ENCODE measurements at places on chromosomes 2 and 18.
A peak's percentile ranks its signal among the peaks of the same experiment; 100 is the strongest.

DNA sequence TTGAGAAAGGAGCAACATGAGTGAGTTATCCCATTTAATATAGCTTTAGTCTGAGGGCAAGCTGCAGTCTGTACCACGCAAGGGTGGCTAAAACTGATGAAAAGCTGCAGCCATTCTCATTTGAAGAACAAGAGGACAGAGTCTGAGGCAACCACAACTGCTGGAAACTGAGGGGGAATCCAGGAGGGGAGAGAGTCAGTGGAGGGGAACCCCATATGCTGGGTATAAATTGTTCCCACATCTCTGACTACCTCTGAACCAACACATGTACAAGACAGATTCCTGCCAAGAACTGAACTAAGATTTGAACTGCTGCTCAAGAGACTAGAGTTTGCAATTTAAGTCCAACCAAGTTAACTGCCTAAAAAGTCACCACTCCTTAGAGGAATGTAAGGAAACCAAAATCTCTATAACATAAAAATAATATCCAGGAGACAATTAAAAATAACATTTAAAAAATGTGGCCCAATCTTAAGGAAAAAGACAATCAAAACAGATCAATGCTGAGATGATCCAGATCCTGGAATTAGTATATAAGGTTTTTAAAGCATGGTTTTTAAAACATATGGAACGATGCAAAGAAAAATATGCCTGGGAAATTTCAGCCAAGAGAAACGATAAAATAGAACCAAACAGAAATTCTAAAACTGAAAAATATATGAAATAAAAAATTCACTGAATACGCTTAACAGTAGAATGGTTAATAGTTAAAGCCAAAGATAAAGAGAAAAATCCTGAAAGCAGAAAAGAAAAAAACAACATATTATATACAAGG lies 11.2 kb downstream of the CWC22 start:
- DNase-seq: no peak

DNA sequence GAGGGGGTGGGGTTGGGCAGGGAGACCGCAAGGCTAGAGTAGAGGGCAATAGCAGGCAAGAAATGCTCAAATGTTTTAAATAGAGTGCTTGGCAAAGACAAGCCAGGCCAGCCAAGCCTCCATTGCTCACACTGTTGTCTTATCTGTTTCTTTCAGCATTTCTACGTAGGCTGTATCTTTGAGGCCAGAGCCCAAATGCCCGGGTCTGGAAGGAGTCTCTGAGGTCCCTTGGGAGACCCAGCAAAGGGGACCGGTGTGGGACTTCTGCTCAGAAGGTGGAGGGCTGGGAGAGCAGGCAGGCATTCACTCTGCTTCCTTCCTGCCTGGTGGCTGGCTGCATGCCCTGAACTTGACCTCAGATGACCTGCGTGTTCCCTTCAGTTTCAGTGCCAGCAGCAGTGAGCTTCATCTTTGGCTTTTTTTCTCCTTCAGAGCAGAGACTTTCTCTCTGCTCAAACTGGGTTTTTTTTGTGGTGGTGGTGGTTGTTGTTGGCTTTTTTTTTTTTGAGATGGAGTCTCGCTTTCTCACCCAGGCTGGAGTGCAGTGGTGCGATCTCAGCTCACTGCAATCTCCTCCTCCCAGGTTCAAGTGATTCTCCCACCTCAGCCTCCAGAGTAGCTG lies 13.7 kb upstream of the TET3 start:
- no peak for DNase-seq

GRCh38 chr2:27051902-27052645 lies 606 bp downstream of the AGBL5 start:
- DNase-seq: peak; percentile 37

DNA sequence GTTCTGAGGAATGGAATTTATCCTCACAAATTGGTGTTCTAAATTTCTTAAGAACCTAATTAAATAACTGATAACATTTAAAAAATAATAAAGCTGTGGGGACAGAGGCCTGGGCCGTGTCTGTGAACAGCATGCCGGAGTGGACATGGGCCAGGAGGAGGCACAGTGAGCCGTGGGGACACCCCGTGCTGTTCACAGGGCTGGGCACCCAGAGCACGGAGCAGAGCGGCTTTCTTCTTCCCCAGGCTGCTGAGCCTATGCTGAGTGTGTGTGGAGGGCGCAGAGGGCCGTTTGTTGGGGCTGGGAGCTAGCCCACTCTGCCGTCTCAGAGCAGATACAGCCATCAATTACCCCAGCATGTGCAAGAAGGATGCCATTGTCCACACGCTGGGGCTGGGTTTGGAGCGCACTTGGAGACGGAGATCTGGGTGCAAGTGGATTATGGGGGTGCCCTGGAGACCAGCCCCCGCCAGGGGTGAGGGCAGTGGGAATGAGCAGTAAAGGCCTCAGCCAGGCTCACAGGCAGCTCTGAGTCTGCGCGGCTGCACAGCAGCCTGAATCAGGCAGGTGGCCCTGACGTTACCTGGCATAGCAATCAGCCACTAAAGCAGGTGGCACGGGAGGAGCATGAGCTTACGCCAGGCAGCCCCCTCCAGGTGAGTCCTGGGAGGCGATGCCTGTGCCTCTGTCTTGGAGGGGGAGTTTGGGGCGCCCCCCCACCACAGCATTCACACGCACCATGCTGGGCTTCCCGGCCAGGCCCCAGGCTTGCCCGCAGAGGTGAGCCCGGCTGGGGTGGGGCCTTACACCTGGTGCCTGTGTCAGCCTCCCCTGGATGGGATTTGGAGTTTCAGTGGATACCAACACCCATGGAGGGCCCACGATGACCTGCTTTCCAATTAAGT lies 52.1 kb upstream of the SLC66A3 start:
- DNase-seq: no peak

DNA sequence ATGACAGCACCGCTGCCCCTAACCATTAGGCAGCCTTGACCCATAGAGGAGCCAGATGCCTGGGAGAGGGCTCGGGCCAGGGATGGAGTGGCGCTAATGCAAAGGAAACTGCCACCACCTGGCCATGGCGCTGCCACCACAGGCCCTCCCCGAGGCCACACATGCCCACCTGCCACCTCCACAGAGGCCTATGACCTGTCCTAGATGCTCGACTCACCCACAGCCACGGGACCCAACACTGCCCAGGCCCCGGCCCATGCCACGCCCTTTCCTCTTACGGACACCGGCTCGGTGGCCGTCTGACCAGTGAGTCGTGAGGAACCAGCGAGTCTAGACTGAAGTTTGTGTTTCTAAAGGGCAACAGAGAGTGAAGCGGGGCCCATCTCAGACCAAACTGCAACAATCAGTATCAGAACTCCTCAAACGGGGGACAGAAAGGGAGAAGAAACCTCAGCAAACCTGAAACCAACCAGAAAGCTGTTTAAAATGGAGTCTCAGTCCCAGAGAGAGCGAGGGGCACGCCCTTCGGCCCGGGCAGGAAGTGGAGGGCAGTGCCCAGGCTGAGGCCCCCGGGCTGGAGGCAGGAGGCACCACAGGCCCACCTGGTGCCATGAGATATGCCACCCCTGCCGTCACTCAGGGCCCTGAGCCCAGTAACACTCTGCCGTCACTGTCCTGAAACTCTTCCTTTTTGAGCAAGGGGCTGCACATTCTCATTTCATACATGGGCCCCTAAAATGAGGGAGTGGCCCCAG lies 711 bp downstream of the GPR17 start:
- DNase-seq: no peak

DNA sequence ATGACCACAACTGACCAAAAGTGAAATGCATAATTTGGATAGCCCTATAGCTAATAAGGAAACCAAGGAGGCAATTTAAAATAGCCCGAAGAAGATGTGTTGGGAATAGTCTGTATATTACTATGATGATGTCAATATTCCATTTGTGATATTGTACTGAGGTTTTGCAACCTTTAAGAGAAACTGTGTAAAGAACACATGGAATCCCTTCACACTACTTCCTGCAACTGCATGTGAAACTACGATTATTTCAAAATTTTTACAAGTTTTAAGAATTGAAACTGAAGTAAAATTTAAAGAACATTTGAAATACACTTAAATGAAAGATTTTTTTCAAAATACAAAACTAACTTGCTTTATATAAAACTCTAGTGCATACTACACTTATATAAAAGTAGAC lies 504.3 kb upstream of the ID2 start:
- no peak for DNase-seq

DNA sequence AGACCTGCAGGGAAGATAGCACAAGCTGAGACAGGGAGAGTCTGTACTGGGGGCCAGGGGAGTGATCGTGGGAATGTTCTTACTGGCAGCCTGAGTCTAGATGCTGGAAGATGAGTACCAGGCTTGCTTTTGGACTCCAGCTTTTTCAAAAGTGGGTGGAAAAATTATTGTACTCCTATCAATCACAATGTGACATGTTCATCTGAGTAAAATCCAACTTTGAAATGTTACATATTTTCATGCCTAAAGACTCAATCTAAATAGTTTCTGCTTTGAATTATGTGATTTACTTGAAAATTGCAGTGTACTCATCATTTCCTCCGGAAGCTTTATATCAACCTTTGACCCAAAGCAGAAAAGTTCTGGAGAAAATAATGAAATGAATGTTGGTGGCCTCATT lies 49.7 kb upstream of the ST3GAL5 start:
- DNase-seq: no peak

GRCh38 chr18:67117804-67118203 lies 398.7 kb downstream of the DSEL start:
- no peak for DNase-seq

DNA sequence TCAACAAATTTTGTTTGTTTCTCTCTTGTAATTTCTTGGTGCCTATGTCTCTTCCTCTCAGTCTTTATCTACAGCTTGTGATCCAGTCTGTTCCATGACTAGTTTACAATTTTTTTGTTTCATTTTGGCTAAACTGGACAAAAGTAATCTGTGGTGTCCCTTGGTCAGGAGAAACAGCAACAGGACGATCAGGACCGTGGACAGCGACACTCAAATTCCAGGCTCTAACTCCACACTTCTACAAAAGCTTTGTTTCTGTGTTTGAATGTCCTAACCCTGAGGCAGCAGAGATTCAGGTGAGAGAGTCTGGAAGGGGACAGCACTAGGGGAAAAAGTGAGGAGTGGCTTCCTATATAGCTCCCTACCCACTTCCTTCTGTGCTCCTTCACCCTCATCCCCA lies 593.3 kb upstream of the FANCL start:
- no peak for DNase-seq

DNA sequence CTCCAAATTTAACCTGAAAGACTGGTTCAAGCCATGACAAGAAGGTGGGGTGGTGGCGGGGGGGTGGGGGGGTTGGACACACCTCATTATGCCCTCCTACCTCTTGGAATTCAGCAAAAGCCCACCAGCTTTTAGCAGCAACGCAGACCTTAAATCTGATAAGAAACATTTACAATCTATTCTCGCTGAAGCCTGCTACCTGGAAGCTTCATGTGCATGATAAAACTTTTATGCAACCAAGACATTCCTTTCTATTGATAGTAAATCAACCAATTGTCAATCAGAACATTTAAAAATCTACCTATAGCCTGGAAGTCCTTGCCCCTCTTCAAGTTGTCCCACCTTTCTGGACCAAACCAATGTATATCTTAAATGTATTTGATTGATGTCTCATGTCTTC lies 113.6 kb upstream of the FAM98A start:
- no peak for DNase-seq

DNA sequence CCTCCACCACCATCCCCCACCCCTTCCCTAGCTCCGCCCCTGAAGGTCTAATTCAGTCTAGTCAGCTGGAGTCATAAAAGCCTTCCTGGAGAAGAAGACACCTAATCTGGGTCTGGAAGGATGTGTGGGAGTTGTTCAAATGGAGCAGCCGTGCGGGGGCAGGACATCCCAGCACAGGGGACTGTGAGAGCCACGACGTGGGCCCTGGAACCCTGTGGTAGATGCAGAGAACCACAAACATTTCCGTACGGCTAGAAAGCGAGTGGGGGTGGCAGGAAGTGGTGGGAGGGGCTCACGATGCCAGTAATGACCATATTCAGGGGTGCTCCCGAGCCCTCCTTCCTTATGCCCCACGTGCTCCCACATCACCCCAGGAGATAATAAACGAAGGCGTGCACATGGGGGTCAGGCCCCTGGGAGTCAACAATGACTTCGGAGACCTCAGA lies 20.9 kb upstream of the COL6A3 start:
- peak; percentile 74 for DNase-seq

- no peak for DNase-seq
Observed at GRCh38 chr2:109648041-109648527, 33.9 kb downstream of the SOWAHC start.

DNA sequence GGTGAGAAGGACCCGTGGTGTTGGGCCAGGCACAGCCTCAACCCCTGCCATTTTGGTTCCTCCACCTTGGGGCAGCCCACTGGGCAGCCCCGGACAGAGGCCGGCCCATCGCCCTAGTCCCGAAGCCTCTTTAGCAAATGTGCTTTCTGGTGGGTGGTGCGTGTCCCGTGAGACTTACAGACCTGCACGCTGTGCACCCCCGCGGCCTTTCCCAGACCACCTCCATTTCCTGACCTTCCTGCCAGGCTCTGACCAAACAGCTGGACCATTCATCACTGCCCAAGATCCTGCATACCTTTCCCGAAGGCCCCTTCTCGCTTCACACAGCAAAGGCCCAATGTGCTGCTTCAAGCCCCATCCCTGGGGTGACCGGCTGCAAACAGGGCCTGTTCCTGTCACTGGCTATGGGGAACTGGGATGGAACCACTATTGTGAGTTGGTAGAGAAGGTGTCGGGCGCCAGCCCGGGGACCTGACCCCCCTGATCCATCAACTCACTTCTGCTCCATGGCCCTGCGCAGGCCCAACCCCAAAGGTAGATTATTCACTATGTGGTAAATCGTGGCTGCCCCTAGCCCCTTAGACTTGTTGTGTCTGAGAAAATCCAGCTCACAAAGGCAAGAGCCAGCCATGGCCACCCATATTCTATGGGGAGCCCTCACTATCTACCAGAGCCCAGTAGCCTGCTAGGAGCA lies 341.0 kb downstream of the EIPR1 start:
- DNase-seq: no peak

- DNase-seq: no peak
Observed at GRCh38 chr18:48412339-48412929, 3.3 kb upstream of the ZBTB7C start.

- no peak for DNase-seq
Observed at GRCh38 chr2:210480079-210480478, 3.5 kb upstream of the LANCL1 start.
